Activated naive CD8-positive, alpha-beta T cell treated with anti-CD3 and anti-CD28 coated beads, Interleukin-2, amount 50 U/mL, for 16 hours (primary cell): ENCODE measurements at places on chromosomes 16 and 17.
A peak's percentile ranks its signal among the peaks of the same experiment; 100 is the strongest.

DNA sequence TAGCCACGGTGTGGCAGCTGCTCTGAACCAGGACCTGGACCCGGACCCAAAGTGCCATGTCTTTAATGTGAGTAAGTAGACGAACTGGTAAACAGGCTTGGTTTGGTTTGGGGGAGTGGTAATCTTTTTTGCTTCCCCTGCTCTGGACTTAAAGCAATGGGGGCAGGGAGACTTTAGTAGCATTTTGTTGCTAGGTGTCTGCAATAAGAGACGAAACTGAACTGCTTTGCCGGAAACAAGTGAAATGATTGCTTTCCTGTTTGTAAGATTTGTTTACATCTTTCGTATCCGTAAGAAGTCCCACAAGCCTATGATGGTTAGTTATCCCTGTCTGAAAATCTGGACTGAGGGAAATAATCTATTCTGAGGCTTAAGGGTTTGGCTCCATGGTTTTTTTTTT, 21.5 kb downstream of the PRCD start:
- DNase-seq = no peak

DNA sequence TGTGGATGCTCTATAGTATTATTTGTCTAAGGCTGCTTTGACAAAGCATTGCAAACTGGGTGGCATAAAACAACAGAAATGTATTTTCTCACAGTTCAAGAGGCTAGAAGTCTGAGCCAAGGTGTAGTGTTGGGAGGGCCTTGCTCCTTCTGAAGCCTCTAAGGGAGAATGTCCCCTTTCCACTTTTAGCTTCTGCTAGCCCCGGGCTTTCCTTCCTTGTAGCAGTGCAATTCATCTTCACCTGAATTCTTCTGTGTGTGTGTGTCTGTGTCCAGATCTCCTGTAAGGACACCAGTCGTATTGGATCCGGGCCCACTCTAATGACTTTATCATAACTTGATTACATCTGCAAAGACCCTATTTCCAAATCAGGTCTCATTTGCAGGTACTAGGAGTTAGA, 18.1 kb downstream of the KCNJ16 start:
- no peak for DNase-seq

- DNase-seq = no peak
Observed at GRCh38 chr17:39352986-39353385, 48.4 kb downstream of the FBXL20 start.

DNA sequence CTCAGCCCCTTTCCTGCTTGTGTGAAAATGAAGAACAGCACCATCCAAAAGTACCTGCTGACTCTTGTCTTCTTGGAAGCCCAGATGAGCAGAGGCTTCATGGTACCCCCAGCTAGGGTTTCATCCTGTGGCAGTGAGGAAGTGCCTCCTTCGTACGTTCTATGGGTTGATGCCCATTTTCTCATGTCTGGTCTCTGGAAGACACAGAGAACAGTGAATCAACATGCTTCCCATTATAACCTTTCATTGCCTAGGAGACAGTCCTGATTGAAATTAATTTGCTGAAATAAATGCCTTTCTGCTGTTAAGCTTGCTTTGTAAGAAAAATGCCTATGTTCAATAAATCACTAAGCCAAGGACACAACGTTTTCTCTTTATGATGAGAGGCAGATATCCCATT, 36.5 kb downstream of the RCVRN start:
- no peak for DNase-seq

DNA sequence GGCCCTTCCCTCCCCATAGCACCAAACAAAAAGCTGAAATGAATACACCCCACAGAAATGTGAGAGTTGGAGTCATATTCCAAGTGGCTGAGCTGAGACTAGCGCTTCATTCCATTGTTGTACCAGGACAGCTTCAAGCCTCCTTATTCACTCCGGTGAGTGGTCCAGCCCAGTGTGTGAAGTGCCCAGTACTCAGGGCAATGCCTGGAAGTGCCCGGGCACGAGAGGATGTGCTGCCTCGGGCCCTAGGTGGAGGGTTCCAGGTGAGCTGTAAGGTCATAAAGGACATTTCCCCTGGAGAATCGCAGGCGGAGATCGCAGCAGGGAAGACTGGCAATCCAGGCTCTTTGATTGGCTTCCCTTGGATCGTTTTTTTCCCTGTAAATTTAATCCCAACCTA, 5.4 kb upstream of the CYLD start:
- DNase-seq = no peak

GRCh38 chr17:47949197-47949759, 7.9 kb downstream of the PNPO start:
- DNase-seq = peak; percentile 68

DNA sequence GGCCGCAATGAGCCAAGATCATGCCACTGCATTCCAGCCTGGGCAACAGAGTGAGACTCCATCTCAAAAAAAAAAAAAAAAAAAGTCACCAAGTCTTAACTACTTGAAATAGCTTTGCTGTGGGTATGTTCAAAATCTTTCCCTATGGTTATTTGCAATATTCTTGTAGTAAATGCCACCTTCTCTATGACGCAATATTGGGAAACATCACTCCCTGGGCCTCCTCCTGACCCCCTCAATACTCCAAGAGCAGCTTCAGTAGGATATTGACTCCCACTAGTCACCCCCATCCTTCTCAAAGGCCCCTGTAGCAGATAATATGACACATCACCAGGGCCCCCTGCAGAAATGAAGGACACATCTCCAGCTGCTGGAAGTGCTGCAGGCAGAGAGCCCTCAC, 137.8 kb downstream of the AIPL1 start:
- DNase-seq = no peak

- DNase-seq = peak; percentile 65
Observed at GRCh38 chr16:66608241-66609138, 4.0 kb downstream of the CMTM3 start.

DNA sequence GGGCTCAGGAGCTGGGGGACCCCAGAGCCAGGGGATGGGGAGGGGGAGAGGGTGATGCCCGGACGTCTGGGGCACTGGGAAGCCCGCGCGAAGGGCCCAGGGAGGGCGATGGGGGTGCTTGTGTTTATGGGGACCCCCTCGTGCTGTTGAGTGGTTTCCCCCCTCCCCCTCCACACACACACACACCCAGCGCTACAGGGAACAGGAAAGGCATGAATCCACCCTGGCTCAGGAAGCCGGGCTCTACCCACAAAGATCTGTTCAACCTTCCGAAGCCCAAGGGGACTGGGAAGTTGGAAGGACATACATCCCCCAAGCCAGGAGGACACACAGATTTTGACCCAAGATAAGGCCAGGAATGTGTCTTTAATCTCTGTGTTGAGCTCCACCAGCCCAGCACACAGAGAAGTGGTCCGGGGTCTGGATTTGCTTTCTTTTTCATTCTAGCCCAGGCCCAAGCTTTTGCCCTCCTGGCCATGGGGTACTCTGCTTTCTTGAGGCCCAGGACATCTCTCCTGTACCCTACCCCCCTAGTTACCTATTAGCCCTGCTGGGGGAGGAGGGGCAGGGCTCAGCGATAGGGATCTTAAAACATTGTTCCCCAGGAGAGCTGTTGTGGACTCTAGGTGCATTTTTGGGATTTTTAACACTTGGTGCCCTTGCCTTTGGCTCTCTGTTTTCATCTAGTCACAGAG, 1.2 kb downstream of the UBALD2 start:
- DNase-seq = no peak

DNA sequence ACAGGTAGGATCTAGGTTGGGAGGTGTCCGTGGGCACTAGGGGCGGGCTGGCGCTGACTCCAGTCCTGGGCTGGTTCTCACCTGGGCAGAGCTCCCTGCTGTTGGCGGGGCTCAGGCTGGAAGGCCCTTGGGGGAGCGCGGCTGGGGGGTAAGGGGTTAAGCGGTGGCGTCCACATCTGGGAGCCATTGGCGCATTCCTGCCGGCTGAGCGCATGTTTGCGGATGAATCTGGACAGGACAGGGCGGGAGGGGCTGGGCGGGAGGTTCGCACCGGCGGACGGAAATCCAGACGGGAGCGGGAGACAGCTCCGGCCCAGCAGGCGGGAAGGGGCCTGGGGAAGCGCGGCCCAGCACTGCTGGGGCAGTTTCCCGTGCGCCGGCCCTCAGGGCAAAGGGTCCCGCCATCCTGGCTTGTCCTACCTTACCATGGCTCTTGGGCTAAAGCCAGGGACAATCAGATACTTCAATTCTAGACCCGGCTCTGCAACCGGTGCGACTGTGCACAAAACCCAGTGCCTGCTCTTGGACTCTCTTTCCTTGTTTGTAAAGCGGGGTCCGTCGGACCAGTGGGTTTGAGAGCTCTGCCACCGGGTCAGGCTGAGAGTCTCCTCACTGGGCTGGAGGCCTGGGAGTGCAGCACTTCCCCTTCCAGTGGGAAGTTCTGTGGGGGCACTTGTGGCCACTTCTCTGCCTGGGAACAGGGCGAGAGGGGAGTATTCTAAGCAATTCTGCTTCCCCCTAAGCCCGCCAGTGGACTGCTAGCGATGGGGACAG, 7.8 kb downstream of the RARA start:
- no peak for DNase-seq

DNA sequence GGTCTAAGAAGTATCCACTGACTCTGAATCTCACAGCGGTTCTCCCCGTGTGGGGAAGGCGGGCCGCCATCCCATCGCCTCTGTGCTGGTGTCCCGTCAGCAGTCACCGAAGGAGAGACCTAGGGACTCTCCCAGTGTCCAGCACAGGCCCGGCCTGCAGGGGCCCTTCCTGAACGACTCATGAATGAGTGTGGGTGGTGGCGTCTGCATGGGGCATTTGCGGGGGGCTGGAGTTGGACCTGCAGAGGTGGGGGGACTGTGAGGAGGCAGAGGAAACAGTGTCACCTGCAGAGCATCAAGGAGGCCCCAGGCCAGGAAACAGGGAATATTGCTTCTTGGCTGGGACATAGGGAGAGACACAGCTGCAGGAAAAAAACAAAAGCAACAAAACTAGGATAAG, 10.3 kb downstream of the KCNG4 start:
- no peak for DNase-seq

GRCh38 chr17:48515925-48516900, 14.6 kb downstream of the HOXB1 start:
- DNase-seq = no peak

- DNase-seq = no peak
Observed at GRCh38 chr17:78990349-78991016, 10.8 kb upstream of the LGALS3BP start.

DNA sequence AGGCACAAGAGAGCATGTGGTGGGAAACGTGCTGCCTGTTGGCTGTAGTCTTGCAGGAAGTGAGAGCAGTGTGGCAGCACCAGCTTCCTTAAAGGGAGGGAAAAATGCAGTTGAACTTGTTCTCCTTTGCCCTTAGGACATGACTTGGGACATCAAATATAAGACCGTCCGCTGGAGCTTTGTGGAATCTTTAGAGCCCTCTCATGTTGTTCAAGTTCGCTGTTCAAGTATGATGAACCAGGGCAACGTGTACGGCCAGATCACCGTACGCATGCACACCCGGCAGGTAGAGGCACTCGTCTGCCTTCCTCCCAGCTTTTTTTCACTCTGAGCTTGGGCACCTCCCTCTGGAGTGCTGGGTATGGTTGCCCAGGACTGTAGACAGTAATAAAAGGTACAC, 23.3 kb downstream of the GPR179 start:
- no peak for DNase-seq
